ENCODE measurements at places on chromosomes 12 and 14.

DNA sequence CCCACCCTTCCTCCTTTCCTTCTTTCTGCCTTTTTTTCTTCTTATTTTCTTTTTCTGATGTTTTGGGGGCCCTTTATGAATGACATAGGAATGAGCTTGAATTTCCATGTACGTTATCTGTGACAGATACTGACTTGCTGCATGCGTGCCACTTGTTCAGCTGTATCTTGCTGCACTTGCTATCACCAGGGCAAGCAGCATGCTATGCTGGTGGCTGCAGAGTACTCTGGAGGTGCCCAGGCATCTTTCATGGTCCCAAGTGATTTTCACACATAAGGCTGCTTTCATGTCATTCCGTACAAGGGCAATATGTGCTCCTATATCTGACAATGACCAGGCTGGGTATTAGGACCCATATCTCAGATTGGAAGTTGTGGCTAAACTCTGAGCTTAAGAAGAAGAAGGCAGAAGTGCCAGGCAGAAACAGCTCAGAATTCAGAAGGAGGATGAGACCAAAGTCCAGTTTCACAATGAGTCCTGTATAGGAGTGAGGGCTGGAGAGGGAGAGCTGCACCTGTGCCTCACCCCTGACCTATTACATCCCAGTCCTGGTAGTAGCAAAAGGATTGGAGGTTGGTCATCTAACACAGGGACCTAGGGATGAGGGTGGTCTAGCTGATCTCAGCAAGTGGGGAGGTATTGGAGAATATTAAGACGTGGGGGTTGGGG lies 299.0 kb upstream of the DDHD1 start:
- DNase-seq: no peak

DNA sequence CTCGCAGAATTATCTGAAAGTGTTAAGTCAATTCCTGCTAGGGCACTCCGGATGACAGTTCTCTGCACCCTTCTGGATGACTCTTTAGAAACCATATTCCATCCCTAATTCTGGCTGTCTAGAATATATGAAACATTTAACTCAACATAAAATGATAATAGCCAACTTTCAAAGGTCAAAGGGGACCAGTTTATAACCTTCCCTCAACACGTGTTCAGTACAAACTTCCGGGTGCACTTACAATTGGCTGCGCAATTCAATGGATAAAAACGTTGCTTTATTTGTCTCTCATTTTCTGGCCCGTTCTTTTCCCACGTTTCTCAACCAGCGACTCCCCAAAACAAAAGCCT lies 1.3 kb downstream of the SBNO1 start:
- no peak for DNase-seq

DNA sequence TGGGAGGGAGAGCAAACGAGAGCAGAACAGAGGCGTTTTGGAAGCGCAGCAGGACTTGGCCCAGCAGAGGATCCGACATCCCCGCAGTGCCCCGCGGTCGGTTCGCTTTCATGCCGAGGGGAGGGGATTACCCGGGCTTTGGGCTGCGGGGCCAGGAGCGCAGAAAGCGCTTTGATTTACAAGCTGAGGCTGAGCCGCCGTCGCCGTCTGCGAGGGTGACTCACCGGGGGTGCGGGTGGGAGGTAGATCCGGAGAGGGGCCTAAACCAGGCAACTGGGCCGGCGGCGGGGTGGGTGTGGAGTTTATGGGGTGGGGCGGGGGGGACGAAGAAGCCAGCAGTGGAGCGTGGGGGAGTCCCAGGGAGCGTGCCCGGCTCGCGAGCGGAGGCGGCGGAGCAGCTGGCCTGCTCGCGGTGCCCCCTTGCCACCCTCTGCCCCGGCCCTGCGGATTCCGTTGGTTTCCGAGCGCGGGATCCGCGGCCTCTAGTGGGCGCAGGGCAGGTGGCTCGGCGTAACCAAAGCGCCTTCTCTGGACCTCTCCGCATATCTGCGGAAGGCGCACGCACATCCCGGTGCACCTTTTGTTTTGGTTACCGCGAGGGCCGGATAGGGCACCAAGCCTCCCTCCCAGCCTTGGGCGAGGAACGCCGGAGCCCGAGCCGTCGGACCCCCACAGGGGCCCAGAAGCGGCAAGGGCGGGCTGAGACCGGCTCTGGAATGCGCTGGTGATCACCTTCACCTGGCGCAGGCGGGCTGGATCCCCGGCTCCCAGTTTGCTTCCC lies 2.6 kb downstream of the SIX4 start:
- no peak for DNase-seq

DNA sequence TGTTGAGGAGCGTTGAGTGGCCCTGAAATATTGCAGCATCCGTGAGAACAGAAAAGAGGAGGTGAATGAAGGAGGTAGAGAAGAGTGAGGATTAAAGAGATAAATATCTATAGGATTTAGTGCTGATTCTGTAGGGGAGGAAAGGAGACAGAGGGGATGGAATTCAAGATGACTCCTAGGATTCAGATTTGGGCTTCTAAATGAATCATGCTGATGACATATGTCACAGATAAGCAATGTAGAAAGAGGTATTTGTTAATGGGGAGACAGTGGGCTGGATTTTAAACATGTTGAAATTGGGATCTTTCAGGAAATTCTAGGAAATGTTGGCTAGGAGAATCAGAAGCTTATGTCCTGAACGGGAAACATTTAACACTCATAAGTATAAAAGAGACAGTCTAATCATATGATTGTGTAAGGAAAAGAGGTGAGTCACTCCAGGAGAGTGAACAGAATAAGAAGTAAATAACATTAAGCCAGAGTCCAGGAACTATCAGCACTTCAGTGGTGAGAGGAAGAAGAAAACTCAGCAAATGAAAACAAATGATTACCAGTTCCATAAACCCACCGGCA lies 58.1 kb upstream of the DIO2 start:
- no peak for DNase-seq

DNA sequence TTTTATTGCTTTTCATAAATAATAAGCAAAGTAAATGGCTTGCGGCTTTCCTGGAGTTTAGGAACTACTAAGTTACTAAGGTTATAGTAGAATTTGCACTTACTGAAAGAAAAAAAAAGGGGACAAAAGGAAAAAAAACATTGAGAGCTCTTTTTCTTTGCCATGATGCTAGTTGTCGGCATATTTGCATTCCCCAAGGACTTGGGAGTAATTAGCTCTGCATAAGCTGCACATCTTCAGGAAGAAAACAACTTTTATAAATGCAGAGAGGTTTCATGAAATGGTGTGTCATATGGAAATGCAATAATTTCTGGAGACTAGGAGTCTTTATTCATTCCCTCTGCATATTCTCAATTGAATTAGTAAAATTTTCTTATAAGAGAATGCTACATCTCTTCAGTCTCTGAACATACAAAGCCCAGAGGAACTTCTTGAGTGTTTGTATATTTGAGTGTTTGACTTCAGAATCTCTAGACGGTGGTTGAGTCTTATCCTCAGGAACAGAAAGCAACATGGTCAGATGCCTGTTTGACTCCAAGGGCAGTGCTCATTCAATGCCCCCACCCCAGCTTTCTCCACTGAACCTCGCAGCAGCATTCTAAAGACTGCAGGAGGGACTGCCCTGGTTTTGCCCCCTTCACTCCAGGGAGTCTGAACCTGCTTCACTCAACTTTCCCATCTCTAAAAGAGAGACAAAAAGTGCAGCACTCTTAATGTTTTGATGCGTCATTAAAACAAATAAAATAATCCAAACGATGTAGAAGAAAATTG lies 158.9 kb upstream of the EEA1 start:
- no peak for DNase-seq

GRCh38 chr14:43105305-43105704 lies 1401.8 kb downstream of the FSCB start:
- no peak for DNase-seq

GRCh38 chr14:32808644-32809043 lies 130.0 kb upstream of the NPAS3 start:
- DNase-seq: no peak

GRCh38 chr12:62260733-62261683 lies 804 bp downstream of the USP15 start:
- DNase-seq: peak; percentile 34

DNA sequence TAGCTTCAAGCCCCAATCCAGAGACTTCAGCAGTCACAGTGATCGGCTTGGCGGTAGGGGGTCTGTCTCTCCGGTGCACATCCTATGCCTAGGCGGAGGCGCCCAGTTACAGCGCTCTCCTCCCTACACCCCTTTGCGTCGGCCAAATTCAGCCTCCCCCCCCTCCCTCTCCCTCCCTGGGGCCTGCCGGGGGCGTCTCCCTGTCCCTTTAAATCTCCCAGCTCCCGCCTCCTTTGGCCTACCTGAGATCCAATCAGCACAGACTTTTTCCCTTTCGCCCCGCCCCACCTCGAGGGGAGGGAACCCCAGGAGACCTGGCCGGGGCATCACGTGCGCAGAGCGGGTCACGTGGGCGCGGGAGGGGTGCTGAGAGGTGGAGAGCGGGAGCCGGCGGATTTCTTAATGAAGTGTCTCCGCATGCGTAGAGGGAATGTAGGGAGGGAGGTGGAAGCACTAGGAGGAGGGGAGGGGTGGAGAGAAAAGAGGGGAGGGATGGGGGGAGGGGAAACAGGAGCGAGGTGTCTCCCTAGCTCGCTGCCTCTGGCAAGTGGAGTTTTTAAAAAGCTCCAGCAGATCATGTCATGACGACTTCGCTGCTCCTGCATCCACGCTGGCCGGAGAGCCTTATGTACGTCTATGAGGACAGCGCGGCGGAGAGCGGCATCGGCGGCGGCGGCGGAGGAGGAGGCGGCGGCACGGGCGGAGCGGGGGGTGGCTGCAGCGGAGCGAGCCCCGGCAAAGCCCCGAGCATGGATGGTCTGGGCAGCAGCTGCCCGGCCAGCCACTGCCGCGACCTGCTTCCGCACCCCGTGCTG lies at the start of gene HOXC13:
HOXC13 (plus strand) TSS at position 506 of the 815 bp plus-strand sequence; CDS start at position 582, 76 bp downstream.
- no peak for DNase-seq

GRCh38 chr12:63420206-63420644 lies 248.1 kb downstream of the DPY19L2 start:
- peak; percentile 47 for DNase-seq

DNA sequence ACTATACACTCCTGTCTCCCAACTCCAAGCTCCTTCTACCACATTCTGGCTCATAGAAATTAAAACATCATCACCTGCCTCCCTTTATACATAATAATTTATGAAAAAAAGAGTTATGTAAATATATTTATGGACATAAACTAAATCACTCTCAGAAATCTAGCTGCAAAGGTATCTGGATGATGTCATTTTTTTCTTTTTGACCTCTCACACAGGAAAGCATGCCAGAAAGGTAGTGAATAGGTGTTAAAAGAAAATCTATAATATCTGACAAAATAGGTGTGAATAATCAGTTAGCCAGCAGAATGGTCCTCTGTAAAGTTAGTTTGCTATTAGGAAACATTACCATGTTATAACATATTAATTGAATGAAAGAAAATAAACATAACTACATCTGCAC lies 7.7 kb downstream of the LRRIQ1 start:
- no peak for DNase-seq

DNA sequence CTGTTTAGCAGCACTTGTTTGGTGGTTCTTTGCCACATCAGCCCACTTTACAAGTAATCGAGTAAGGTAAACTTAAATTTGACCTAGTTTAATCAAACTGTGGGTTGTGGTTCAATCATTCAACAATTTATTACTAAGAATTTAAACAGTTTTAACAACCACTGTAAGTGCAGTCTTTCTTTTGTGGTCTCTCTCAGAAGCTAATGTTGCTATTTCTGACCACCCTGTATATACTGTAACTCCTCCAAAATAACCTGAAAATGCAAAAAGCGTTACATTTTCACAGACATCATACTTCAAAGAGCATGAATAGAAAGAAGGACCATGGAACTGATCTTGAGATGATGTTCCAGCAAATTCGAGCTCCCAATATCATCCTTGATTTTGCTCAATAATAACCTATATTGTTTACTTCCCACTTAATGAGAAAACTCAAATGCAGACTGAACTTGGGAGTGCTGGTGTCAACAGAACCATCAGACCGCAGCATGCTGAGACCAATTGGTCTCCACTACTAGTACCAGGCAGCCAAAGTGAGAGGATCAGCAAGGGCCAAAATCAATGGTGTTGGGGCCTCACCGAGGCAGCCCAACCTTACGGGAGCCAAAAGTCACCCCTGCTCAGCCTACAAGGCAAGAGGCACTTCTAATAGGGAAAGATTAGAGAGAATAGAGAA lies 22.1 kb downstream of the IFNG-AS1 start:
- no peak for DNase-seq

- DNase-seq: no peak
These were observed 1012.0 kb downstream of the FLRT2 start for GRCh38 chr14:86541972-86542371.

GRCh38 chr12:87157791-87158190 lies 871.4 kb downstream of the C12orf50 start:
- DNase-seq: peak; percentile 75

- DNase-seq: no peak
These were observed 33.0 kb downstream of the P2RX2 start for GRCh38 chr12:132651444-132652100.

DNA sequence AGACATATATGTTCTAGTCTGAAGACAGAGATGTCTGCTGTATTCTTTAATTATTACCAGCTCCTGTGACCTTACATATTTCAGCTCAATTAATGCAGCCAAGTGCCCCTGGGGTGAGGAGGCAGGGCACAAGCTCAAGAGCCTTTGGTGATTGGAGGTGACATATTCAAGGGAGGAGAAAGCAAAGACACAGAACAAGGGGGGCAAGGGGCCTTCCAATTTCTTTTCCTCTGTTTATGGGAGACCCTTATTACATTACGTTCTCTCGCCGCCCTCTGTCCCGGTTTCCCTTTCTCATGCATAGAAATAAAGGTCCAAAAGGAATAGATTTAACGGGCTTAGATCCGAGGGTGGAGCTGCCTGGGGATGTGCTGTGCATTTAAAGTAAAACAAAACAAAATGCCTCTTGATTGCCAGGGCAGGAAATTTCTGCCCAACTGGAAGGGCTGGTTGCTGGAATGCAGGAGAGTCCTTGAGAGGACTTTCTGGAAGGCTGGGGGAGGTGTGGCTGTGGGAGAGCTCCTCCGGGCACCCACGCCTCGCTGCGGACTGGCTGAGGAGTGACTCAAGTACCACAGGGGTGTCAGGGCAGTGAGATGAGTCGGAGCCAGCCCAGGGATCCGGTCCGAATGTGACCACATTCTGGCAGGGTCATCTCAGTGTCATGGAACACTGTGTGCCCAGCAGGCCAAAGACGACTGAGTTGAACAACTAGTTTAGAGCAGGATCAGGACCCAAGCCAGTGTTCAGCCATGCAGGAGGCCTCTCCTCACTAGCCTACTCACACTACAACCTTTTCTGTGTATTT lies 32.1 kb upstream of the GSG1 start:
- DNase-seq: peak; percentile 88

- DNase-seq: no peak
These were observed 33.8 kb downstream of the WBP11 start for GRCh38 chr12:14769466-14769968.

- DNase-seq: no peak
These were observed 251.4 kb upstream of the CLEC14A start for GRCh38 chr14:38507299-38507698.

All from RCC 7860 (cell line).